Right renal pelvis (tissue), 4 donors: ENCODE measurements at places on chromosomes 6 and 20. TPM values are rescaled to one million over a fixed set of nuclear protein-coding genes. Genes with fewer than 3 reads are reported as not detected.

XKR7 gene
- 0.39 TPM for polyA plus RNA-seq

AVP gene
- polyA plus RNA-seq: 1.0 TPM

GRCh38 chr6:124854338-124854922 lies 107.8 kb upstream of the RNF217 start:
- DNase-seq: no peak

- DNase-seq: no peak
Observed at GRCh38 chr20:7673841-7674240, 266.4 kb downstream of the HAO1 start.

GRCh38 chr6:126123226-126123625 lies 136.9 kb downstream of the TRMT11 start:
- no peak for DNase-seq
